Activated naive CD4-positive, alpha-beta T cell treated with anti-CD3 and anti-CD28 coated beads, Interleukin-2, amount 50 U/mL, for 72 hours (primary cell): ENCODE measurements at places on chromosomes 7 and 10.
A peak's percentile ranks its signal among the peaks of the same experiment; 100 is the strongest.

- no peak for DNase-seq
Measured at GRCh38 chr7:30206942-30207341, 72.2 kb downstream of the MTURN start.

DNA sequence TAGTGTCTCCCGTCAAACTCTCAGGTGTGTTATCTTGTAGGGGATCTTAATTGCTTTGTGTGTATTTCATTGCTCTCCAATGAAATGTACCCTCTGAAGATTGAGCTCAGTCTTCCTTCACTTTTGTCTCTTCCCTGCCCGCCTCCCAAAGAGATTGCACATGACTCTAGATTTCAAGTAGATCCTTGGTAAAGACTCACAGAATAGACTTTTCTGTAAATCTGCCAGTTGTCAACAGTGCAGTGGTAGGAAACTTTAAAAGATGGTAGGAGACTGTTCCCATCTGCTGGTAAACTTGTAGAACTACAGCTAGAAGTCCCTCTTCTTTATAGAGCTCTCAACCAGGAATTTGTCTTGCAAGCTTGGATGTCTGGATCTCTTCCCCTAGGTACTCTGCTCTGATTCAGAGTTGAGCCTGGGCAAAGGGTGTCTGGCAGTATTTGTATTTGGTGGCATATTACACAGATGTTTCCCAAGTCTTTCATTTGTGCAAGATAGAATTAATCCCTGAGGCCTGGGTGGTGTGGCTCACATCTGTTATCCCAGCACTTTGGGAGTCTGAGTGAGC lies 9.6 kb downstream of the CCL26 start:
- no peak for DNase-seq

- DNase-seq: no peak
Measured at GRCh38 chr7:149284343-149284742, 22.3 kb downstream of the ZNF783 start.

- DNase-seq: no peak
Measured at GRCh38 chr10:30999070-30999712, 32.5 kb downstream of the ZNF438 start.

DNA sequence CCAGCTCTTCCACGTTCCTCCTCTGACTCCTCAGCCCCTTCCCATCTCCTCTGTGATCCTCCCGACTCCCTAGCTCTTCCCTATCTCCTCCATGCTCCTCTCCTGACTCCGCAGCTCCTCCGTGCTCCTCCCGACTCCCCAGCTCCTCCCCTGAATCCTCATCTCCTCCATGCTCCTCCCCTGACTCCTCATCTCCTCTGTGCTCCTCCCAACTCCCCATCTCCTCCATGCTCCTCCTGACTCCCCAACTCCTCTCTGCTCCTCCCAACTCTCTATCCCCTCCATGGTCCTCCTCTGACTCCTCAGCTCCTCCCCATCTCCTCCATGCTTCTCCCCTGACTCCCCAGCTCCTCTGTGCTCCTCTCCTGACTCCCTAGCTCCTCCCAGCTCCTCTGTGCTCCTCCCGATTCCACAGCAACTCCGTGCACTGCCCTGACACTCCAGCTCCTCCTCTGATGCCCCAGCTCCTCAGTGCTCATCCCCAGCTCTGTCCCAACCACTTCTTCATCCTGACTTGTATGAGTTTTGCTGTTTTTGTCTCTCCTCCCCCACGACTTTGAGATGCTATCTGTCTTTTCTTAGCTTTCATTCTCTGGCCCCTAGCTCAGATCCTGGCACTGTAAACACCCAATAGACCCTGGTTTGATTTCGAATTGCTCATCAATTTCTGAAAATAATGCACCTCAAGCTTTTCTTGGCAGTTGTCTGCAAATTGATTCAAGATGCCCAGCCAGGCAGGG lies 38.3 kb downstream of the OAT start:
- no peak for DNase-seq

DNA sequence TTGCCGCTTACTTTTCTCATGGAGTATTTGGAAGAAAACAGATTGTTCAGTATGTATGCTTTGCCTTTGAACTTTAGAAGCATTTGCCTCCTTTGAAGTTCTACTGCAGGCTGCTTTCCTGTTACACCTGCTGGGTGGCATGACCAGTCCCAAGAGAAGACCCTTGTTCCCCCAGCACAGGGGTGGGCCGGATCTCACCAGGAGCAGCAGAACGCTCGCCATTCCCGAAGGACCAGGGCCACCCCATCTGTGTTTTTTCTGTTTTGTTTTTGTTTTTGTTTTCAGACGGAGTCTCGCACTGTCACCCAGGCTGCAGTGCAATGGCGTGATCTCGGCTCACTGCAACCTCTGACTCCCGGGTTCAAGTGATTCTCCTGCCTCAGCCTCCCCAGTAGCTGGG lies 493.6 kb downstream of the PTPRN2 start:
- peak; percentile 34 for DNase-seq

DNA sequence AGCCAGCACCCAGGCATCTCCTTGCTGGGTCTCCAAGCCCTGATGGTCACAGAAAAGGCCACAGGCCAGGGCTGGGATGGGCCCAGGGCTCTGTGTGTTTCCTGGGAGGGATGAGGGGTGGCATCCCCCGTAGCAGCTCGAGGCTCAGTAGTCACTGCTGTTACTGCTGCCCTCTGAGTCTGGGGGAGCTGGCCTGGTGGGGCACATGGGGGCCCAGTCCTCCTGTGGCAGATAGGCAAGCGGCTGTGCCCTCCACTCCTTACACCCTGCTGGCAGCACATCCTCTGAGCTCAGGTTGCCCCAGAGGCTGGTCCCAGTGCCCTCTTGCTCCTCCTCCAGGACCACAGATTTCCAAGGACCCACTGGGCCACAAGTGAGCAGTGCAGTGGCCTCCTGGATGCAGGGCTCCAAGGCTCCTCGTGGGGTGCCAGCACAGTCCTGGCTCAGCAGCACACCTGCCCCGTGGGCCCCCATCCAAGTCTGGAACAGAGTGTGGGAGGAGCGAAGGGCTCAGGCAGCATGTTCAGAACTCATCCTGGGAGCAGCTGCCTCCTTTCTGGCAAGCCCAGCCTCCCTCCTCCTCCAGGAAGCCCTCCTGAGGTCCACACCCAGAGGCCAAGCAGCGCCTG lies 31.5 kb upstream of the TUBB8 start:
- DNase-seq: no peak

GRCh38 chr10:80259405-80259871 lies 30.0 kb downstream of the MAT1A start:
- DNase-seq: no peak

GRCh38 chr10:18164093-18164492 lies 23.9 kb downstream of the CACNB2 start:
- no peak for DNase-seq

DNA sequence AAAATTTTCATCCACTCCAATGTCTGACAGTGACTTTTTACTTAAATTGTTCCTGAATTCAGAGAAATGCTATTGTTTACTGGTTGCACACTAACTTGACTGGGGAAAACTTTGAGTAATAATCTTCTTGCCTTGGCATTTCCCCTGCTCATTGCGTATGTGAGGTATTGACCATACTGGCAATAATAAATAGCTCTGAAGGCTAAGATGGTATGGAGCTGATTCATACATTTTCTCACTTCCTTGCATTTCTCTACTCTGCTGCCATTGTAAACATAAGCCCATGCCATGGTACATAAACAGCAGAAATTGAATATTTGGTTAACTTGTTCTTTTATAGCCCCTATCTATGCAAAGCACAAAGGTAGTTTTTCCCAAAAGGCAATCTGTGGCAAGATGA lies 290.0 kb downstream of the RNLS start:
- DNase-seq: no peak

GRCh38 chr7:23093546-23093945 lies 12.0 kb upstream of the KLHL7 start:
- no peak for DNase-seq

GRCh38 chr7:111486472-111487142 lies 75.7 kb downstream of the IMMP2L start:
- no peak for DNase-seq

GRCh38 chr10:79136236-79137005 lies 67.7 kb downstream of the ZMIZ1 start:
- no peak for DNase-seq

DNA sequence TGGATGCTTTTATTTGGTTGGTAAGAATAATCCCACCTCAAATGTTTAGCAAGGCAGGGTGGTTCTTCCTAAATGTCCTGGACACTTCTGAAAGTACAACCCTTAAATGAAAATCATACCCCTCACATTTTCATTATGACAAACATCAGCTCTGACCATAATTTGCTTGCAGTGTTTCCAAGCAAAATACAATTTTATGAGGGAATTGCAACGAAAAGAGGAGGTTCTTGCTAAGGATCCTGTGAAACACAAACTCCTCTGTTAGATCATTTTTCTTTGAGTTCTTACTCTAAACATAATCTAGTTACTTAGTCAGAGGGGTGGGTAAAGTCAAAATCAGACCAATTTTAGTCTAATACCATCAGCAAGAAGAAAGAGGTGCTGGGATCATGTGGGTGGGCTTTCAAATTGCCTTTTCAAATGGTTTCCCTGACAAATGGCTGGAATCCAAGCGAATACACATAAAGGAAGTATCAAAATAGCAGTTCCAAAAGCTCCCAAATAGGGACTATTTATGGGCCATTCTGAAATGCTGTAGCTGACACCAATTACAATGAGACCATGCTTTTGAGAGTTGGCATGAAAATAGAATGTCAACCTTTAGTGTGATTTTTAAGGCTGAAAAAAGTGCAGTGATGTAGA lies 164.9 kb upstream of the INHBA start:
- no peak for DNase-seq

DNA sequence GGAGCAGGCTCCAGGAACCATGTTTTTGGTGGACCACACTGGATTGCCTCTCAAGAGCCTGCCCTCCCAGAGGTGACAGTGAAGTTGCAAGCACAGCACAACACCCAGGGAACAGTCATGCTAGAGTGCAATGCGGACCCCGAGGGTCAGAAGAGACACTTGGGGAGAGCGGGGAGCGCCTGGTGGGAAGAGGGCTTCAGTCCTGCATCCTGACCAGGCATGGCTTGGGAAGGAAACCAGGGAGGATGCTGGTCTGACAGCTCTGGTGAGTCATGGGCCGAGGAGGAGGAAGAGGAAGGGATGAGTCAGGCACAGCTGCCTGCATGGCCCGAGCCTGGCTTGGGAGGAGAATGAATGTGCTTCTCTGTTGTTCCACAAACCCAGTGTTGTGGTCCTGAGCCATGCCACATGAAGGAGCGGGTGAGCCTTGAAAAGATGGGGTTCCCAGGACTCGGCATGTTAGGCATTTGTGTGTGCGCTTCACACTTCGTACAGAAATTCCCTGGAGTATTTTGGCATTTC lies 29.5 kb upstream of the ANKRD2 start:
- peak; percentile 75 for DNase-seq

DNA sequence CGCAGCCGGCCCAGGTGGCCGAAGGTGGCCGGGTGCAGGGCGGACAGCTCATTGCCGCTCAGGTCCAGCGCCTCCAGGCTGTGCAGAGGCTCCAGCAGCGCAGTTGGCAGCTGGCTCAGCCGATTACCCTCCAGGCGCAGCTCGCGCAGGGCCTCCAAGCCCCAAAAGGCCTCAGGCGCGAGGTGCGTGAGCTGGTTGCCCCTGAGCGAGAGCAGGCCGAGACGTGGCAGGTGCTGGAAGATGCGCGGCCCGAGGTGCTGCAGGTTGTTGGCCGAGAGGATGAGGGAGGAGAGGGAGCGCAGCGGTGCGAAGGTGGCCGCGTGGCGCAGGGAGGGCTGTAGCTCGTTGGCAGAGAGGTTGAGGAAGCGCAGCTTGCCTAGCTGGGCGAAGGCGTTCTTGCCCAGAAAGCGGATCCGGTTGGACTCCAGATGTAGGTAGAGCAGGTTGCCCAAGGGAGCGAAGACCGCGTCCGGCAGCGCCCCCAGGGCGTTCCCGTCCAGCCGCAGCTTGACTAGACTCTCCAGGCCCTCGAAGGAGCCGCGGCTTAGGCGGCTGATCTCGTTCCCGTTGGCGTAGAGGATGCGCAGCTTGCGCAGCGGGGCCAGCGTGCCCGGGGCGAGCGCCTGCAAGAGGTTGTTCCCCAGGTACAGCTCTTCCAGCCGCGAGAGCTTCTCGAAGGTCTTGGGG lies 923 bp downstream of the TRIL start:
- DNase-seq: peak; percentile 25

GRCh38 chr10:26857991-26858706 lies 2.6 kb downstream of the ABI1 start:
- no peak for DNase-seq

GRCh38 chr10:74987339-74988053 lies 124.0 kb upstream of the SAMD8 start:
- DNase-seq: no peak

DNA sequence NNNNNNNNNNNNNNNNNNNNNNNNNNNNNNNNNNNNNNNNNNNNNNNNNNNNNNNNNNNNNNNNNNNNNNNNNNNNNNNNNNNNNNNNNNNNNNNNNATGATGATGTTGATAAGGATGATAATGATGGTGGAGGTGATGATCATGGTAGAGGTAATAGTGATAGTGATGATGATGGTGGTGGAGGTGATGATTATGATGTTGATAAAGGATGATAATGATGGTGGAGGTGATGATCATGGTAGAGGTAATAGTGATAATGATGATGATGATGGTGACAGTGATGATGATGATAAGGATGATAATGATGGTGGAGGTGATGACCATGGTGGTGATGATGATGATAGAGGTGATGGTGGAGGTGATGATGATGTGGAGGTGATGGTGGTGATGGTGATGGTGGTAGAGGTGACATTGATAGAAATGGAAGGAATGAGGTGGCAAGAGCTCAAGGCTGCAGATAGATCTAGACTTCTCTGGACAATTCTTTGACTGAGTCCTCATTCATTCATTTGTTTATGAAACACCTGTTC lies 47.8 kb downstream of the FAM20C start:
- DNase-seq: no peak

GRCh38 chr10:74008212-74008731 lies 10.4 kb downstream of the VCL start:
- no peak for DNase-seq

DNA sequence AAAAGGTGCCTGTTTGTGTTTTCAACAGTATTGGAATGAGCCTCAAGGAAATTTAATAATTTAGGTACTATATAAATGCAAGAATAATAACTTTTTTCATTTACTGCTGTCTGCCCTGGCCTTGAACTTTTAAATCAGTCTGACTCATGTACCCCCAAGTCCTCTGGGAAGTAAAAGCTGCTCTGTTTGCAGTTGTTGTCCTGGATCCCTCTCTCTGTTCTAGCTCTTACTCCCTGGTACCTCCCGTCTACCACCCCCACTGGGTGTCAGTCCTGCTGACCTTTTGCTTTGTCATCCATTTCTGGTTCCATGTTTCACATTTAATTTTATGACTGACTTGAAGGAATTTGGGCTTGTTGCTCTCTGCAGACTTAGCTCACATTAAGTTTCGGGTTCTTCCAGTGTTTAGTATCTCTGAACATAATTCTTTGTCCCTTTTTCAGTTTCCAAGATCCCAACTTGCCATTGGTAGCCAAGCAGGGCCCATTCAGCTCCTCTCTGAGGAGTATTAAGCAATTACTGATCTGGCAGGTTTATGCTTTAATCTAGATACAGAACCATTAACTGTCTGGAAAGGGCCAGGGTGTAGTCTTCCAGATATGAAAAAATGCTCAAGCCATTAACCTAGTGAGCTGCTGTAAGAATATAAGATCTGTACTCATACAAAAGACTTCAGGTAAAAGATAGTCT lies 208.7 kb upstream of the FAM3C start:
- DNase-seq: no peak
